ENCODE measurements at places on chromosomes 11 and 22.

DNA sequence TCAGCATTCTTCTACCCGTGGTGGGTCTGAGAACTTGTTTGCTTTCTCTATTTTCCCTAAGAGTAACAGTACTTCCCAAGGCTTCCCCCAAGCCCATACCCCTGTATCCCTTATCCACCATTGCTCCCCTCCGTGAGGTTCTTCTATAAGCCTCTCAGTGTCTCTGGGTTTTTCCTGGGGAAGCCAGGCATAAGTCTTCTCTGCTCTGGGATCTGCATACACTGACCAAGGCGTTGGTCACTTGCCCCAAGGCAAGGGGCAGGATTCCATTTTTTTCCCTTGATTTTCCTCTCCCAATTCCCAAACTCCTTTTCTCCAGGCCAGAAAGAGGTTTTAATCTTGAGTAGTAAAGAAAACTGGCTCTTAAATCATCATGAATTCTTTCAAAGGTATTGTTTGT is 27.2 kb upstream of the NCAM1 start:
- DNase-seq = no peak

DNA sequence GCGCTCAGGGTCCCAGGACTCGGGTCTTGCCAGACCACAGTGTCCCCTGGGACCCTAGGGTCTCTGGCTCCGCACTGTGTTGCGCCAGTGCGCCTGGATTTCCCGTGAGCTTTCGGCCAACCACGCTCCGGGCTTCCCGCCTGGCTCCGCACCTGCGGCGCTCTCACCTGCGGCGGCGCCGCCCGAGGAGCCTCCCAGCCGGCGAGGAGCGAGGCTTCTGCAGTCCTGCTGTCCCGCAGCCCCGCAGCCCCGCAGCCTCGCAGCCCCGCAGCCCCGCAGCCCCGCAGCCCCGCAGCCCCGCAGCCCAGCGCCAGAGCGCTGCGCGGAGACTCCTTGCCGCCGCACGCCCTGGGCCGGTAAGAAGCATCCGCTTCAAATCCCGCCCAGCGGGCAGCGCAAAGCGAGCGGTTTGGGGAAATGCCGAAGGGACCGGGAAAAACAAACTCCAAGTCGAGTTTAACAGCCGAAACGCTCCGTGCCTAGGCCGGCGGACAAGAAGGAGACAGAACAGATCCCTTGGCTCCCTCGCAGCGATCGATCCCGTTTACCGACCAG is 939 bp downstream of the ALX4 start:
- no peak for DNase-seq

DNA sequence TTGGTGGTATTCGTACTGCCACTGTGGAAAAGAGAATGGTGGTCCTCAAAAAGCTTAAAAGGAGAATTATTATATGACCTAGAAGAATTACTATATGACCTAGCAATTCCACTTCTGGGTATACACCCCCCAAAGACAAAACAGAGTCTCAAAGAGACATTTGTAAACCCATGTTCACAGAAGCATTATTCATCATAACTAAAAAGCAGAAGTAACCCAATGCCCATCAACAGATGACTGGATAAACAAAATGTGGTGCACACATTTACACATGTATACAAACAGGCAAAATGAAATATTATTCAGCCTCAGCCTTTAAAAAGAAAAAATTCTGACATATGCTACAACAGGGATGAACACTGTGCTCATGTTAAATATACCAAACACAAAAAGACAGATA is 89.4 kb downstream of the ARHGAP32 start:
- DNase-seq = no peak

DNA sequence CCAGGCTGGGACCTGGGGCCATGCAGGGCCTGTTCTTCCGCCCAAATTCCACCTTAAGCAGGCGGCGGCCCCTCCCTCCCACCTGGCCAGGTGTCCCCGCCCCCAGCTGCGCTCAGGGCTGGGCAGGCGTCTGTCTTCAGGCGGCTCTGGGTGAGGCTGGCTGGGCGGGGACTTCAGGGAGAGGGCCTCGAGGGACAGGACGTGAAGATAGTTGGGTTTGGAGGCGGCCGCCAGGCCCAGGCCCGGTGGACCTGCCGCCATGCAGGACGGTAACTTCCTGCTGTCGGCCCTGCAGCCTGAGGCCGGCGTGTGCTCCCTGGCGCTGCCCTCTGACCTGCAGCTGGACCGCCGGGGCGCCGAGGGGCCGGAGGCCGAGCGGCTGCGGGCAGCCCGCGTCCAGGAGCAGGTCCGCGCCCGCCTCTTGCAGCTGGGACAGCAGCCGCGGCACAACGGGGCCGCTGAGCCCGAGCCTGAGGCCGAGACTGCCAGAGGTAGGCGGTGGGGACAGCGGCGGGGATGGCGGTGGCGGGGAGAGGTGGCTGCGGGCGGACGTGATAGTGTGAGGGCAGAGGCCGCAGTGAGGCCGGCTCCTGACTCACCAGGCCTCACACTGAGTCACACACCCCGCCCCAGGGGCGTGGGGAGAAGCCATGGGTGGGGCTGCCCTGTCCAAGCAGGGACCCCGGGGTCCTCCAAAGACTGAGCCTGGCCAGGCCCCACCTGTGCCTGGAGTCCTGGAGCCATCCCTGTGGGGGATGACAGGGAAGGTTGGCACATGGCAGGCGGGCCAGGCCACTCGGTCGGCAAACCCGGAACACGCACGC is at the start of gene PKP3:
PKP3 (plus strand) TSS at position 176 of the 824 bp plus-strand sequence; CDS start at position 260, 84 bp downstream.
- no peak for DNase-seq

DNA sequence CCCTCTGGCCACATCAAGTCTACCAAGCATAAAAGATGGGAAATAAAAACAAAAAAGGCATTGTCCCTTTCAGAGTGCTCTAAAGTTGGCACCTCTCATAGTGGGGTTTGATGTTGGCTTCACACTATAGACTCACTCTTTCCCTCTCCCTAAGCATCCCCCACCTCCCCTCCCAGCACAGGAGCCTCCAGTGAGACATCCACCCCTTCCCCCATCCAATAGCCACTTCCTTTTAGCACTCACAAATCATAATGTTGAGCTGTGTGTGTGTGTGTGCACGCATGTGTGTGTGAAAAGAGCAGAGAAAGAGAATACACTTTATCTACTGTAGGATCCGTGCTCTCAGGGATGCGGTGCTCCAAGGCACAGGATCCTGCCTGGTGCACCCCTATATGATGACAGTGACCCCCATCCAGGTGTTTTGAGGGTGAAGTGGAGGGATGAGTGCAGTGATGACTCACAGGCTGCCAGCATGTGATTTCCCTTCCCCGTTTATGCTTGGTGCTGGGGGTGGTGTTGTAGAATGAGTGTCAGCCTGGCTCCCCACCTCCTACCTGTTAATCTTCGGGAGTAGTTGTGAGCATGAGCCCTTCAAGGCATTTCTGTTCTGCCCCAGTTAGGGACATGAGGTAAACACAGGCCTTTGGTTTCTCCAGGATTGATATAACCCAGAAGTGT is 235.2 kb upstream of the B3GAT1 start:
- no peak for DNase-seq

GRCh38 chr22:20584029-20584871 is 76.8 kb downstream of the MED15 start:
- no peak for DNase-seq

- DNase-seq = no peak
Observed at GRCh38 chr11:134071306-134071705, 2.4 kb downstream of the JAM3 start.

- no peak for DNase-seq
Observed at GRCh38 chr22:41507330-41508063, 36.8 kb downstream of the POLR3H start.

DNA sequence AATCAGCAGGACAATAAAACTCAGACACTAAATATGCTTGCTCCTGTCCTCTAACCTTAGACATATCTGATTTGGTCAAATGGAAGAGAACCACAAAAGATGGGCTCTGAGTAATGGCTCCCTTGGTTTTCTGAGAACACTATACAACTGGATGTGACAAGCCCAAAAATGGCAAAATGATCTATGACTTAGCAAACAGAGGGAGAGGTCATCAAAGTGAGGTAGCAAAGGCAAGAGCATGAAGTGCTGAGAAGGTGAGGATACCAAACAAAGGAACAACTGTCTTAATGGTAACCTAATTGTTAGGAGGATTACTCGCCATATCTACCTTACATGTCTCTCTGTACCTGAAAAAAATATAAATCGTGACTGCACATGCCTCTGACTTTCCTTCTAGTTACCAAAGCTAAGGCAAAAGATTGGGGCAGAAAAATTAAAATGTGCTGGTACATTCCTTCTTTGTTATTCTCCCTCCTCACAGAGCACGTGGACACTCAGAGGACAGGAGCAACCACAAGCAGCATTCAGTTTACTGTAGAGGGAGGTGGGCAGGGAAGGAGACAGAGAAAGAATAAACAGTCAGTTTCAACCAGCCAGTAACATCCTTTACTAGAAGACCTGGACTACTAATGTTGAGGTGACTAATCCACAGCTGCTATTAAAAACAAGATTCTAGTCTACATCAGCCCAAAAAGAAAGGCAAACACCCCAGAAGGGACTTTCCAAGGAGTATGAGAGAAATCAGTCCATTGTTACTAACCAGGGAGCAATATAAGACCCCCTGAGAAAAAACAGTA is 88.8 kb downstream of the AMBRA1 start:
- no peak for DNase-seq

DNA sequence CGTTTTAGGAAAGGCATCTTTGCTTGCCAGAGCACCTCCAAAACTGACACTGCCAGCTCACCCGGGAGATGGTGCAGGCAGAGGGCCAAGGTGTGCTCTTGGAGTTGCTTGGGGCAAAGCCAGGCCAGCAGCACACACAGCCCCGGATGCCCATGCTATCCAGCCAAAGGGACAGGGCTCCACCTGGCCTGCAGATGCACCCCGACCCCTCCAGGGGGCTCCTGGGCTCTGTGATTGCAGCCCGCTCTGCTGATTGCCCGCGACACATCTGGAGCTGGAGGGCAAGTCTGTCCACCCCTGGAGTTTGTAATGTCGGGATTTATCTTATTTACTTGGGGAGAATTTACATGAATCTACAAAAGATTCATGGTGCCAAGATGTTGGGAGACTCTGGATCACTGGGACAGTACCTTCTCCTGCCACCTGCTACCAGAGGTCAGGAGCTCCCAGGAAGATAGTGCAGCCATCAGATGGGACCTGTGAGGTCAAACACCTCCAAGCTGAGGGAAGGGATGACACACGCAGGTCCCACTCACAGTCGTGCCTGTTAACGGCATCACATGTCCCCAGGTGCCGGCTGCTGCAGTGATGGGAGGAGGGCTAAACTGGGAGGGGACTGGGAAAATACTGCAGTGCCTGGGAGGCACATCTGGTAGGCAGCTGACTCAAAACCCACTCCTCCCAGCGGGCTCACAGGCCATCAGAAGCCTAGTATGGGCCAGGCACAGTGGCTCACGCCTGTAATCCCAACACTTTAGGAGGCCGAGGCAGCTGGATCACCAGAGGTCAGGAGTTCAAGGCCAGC is 17.2 kb downstream of the CBX7 start:
- no peak for DNase-seq

DNA sequence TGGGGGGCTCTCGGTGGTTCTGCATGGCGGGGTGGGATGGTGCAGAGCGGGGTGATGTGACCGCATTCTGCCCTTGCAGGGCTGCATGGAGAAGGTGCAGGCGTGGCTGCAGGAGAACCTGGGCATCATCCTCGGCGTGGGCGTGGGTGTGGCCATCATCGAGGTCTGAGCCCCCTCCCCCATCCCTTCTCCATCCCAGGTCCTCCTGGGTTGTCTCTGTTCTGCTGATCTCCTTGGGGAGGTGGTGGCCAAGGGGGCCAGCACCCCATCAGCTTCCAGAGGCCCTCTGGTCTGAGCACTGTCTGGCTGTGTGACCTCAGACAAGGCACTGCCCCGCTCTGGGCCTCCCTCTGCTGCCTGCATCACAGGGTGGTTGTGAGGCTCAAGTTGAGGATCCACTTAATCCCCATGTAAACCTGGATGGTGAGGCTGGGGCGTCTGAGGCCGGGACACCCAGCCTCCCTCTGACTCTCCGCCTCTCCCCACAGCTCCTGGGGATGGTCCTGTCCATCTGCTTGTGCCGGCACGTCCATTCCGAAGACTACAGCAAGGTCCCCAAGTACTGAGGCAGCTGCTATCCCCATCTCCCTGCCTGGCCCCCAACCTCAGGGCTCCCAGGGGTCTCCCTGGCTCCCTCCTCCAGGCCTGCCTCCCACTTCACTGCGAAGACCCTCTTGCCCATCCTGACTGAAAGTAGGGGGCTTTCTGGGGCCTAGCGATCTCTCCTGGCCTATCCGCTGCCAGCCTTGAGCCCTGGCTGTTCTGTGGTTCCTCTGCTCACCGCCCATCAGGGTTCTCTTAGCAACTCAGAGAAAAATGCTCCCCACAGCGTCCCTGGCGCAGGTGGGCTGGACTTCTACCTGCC is 53.3 kb downstream of the CD82 start:
- DNase-seq = no peak

- DNase-seq = no peak
Observed at GRCh38 chr11:58788355-58789023, 56.0 kb downstream of the GLYATL2 start.

DNA sequence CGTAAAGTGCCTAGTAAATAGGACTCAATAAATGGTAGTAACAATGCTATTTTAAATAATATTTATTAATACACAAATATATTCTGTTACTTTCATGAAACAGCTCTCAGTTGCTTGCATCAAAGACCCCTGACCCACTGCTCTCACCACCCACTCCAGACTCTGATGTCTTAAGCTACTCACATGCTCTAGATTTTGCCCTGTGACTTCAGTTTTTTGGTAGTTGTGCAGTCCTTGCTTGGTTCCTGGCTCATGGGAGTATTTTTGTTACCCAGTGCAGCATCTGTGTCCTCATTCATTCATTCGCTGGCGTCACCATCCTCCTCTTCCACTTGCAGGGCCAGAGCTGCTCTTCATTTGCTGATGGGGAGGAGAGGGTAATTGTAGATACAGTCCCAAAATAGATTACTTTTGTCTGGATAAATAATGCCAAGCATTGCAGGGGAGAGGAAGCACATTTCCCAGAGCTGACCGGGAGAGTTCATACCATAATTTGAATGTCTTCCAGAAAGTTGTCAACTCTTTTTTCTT is 12.7 kb downstream of the MRPL48 start:
- DNase-seq = no peak

DNA sequence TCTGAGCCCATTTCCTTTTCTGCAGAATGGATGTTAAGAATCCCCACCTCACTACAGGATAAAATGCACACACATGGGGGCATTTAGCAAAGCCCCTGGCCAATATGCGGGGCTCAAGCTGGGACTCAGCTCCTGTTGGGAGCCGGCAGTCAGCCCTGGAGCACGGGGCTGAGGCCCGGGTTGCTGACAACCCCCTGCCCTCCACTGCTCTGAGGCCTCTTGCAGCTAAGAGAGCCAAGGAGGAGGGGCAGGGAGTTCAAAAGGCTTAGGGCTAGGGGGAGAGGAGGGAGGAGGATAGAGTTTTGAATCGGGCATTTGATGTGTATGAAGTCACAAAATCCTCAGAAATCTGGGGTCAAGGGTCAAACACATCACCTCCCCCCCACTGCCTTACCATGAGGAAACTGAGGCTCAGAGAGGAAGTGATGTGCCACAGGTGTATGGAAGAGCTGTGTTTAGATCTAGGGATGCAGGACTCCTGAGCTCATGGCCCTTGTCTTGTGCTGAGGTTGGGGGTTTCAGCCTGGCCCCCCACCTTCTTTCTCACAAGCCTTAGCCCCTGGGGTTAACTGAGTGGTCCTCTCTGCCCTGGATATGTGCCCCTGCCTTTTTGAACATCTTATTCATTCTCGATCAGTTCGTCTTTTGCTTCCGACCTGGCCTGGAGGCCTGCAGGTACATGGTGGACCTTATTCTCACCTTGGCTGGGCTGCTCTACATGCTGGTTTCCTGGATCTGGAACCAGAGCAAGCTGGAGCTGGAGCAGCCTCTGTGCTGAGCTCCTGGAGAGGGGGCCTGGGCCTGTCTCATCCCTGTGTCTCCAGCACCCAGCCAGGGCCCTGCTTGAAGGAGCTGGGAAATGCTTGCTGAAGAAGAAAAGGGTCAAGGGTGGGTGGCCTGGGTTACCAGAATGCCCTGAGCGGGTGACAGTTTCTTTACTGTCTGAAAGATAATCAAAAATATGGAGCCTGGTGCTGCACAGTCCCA is 80.3 kb downstream of the LRRC32 start:
- DNase-seq = no peak

Data from activated effector memory CD4-positive, alpha-beta T cell treated with Interleukin-2 at 50 U/mL for 16 hours (primary cell).